T-helper 2 cell (primary cell): ENCODE measurements at places on chromosomes 11 and 22.

GRCh38 chr22:42473484-42474193 lies 41.4 kb upstream of the NFAM1 start:
- no peak for DNase-seq

DNA sequence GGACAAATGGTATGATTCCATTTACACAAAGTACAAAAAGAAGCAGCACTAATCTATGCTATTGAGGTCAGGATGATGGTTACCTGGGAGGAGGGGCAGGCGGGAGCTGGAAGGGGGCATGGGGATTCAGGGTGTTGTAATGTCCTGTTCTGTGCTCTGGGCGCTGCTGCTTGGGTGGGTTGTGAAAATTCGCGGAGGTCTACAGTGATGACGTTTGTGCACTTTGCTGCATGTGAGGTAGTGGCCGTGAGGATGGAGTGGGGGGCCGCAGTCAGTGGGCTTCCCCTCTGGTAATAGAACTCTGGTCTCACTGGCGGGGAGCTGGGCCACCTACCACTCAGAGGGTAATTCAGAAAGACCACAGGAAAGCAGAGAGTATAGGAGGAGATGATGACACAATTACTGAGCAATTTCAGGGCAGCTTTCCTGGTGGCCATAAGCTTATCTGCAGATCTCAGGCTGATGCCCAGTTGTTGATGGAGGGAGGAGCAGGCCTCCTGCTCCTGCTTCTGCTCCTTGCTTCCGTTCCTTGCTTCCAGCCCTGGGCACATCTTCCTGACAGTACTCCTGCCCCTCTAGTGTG lies 121.5 kb downstream of the CEP164 start:
- DNase-seq: no peak

GRCh38 chr11:81963018-81963417 lies 770.6 kb downstream of the FAM181B start:
- DNase-seq: peak; percentile 5

GRCh38 chr11:77801477-77801876 lies 19.0 kb downstream of the RSF1 start:
- no peak for DNase-seq

GRCh38 chr11:45994371-45995341 lies 72.2 kb downstream of the LARGE2 start:
- DNase-seq: no peak

GRCh38 chr11:73269459-73270015 lies 2.6 kb upstream of the P2RY6 start:
- no peak for DNase-seq

GRCh38 chr22:39185601-39186012 lies 33.1 kb upstream of the CBX7 start:
- no peak for DNase-seq

GRCh38 chr11:89487016-89487415 lies 4.2 kb downstream of the NOX4 start:
- no peak for DNase-seq

DNA sequence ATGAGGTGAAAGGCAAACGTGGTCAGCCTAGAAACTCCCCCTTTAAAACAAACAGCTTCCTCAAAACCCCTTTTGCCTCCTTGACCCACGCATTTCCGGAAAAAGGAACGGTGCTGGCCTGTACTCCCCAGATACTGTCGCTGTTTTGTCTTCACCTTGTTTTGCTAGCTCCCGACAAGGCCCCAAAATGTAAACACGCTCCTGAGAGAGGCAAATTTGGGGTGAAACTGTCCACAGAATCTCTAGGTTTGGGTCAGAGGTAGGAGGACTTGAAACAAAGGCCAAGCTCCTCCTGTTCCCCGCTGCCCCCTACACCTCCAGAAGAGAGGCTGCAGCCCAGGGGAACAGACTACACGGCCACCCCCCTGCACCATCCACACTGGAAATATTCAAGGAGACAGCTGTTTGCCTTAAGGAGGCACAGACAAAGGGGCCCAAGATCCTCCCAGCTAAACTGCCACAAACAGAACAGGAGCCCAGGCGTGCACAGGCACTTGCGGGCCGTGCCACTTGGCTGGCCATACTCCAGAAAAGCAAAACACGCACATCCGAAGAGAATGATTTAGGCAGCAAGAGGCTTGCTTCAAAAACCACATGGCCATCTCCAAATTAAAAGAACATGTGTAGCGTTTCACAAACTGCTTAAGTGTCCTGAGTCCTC lies 160.5 kb upstream of the GRK3 start:
- no peak for DNase-seq

GRCh38 chr11:72812967-72813739 lies 1.1 kb upstream of the ATG16L2 start:
- DNase-seq: peak; percentile 54

- no peak for DNase-seq
Measured at GRCh38 chr11:65552388-65552951, 5.7 kb downstream of the LTBP3 start.

DNA sequence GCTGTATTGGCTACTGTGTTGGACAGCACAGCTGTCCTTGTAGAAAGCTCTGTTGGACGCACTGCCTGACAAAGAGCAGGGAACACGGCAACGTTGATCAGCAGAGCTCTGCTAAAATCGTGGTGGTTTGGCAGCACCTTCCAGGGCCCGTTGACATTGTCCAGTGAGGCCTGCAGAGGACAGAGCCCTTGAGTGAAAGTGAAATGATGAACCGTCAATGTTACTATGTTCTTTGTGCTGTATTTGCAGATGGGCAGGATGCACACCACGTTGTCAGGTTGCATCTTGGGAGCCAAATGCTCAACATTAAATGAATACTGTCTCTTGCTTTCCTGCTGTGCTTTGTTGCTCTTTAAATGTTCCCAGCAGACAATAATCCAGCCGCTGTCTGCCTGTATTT lies 69.7 kb downstream of the NELL1 start:
- no peak for DNase-seq

DNA sequence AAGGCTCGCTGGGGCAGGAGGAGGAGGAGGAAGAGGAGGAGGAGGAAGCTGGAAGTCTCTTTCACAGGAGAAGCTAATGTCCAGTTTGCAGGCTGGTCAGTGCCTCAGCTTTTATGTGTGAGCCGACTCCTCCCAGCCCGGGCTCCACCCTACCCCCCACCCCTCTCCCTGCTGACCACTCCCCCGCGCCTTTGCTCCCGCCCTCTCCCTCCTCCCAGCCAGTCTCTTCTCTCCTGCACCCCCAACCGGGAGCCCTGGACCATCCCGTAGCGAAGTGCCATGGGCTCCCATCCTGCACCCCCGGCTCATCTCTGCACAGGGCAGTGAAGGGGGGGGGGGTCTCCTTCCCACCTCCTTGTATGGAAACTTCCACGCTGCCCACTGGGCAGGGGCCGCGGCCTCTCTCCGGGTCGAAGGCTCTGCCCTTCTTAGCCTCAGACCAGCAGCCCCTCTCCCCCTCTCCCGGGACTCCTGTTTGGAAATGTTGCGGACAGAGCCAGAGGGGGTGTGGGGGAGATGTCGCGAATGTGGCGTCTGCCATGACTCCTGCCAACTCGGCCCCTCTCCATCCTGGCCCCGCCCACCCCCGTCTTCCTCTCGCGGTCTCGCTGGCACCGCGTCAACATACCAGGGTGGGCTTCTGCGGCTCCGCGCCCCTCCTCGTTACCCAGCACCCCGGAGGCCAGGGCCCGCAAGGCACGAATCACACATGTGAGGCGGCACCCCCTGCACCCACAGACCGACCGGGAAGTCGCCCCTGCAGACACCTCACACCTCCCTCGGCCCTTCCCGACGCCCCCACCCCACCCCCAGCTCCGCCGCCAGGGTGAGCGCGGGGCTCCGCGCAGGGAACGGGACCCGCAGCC lies 1.8 kb downstream of the IGF2 start:
- no peak for DNase-seq

GRCh38 chr11:12172493-12173013 lies 62.2 kb downstream of the MICAL2 start:
- DNase-seq: no peak
